Stimulated activated CD8-positive, alpha-beta memory T cell treated with anti-CD3 and anti-CD28 coated beads, Interleukin-15, amount 100 ng/mL, for 4 hours (primary cell): ENCODE measurements at places on chromosomes 2 and 18.

DNA sequence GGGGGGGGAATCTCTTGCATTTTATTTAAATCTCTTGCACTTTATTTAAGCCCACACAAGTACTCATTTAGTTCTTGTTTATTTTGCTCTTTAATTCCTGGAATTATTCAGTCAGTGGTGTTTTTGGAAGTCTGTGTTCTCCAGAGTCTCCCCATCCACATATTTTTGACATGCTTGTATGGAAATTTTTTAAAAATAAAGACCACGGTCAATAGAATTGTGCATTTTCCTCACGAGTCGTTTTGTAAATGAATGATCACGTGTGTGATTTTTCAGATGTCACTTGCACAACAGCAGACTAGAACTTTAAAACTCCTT, 824 bp downstream of the CD302 start:
- DNase-seq = no peak

DNA sequence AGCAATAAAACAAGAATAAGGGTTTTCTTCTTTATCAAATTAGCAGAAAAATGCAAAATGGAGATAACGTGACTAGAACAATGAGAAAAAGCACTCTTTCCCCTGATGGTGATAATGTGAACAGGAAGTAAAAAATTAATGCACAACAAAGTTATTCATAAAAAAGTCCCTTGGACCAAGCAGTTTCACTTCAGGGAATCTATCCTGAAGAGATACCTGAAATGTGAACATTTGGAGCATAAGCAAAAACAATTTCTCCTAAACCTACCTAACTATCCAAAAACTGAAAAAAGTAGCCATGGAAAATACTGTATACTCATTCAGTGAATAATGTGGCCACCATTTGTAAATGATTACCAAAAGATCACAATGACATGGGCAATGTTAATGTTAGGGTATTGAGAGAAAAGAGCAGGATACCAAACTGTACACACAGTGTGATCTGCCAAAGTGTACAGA, 48.7 kb downstream of the TRIP12 start:
- DNase-seq = no peak

GRCh38 chr18:49645841-49646351, 84.0 kb downstream of the LIPG start:
- DNase-seq = no peak

DNA sequence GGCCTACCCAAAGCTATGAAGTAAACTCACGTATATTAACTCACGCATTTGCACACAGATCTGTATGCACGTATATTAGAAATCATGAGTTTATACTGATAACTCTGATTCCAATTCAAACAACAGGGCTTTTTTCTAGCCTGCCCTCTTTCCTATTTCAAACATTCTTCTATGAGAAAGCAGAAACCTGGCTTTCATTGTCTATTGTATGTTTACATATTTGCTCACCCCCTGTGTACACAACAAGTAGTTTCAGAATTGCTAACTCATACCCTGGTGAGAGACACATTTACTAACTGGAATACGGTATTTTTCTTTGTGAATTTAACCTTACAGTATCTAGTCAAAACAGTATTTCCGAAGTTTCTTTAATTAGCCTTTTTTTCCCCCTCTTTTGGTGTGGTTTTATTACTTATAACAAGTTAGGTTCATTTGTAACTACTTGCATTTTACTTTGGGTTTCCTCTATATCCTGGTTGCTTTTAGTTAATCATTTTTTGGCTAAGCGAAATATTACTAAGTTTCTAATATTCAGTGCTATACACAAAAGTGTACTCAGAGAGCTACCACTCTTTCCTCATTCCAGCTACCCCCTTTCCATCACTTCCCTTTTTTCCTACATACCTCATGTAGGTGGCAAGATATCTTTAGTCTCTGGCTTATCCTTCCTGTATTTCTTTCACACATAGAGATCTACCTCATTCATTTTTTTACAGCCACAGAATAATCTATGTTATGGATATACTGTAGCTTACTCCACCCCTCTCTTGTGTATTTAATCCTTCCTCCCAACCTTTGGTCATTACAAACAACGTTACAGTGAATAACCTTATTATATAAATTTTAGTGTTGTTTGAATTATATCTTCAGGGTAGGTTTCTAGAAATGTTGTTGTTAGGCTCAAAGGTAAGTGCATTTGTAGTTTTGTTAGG, 112.7 kb upstream of the BCL2L11 start:
- DNase-seq = no peak
